ENCODE measurements at places on chromosomes 1 and 21.

DNA sequence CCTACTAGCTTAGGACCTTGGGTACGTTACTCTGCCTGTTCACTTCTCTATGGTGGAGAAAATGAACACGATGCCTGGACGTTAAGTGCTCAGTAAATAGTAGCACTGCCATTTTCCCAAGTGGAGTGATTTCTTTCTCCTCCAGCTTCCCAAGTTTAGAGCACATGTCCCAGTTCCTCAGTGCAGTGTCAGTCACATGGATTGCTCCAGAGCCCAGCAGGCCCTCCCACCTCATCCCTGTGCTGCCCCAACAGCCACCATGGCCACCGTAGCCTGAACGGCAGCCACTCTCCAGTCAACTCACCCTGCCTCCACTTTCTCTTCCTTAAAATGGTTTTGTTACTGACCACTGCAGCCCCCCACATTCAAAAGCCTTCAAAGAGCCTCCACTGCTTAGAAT lies 8.5 kb downstream of the STMN1 start:
- DNase-seq = no peak

GRCh38 chr1:228303596-228303995 lies 95.8 kb downstream of the OBSCN start:
- peak; percentile 6 for DNase-seq

DNA sequence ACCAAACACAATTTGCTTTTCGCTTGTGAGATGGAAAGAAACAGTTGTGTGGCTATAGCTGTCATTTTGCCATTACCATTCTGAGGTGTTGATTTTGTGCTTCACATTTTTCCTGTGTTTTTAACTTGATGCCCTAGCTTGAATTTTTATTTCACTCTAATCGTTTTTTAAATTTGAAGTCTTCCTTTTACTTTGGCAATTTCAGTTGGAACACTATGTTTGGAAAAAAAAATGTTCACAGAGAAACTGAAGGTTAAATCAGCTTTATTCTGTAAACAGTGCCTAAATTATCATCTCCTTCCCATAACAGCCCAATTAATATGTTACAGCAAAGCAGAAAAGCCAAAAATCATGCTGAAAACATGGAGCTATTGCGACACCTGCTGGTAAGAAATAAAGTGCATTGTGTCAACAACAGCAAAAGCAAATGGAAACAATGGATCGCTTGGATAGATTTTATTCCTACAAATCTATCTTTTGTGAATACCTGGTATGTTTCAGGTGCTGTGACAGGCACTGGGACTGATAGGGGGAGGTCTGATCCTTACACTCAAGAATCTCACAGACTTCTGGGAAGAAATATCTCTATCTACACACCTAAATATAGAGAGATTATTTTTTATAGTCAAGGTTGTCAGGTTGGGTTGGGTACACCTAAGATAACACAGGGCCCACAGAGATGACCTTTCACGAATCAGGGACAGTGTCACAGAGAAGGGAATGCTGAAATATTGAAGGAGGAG lies 16.2 kb upstream of the ERICH3 start:
- DNase-seq = peak; percentile 15

GRCh38 chr1:217453816-217454215 lies 177.1 kb downstream of the GPATCH2 start:
- no peak for DNase-seq

DNA sequence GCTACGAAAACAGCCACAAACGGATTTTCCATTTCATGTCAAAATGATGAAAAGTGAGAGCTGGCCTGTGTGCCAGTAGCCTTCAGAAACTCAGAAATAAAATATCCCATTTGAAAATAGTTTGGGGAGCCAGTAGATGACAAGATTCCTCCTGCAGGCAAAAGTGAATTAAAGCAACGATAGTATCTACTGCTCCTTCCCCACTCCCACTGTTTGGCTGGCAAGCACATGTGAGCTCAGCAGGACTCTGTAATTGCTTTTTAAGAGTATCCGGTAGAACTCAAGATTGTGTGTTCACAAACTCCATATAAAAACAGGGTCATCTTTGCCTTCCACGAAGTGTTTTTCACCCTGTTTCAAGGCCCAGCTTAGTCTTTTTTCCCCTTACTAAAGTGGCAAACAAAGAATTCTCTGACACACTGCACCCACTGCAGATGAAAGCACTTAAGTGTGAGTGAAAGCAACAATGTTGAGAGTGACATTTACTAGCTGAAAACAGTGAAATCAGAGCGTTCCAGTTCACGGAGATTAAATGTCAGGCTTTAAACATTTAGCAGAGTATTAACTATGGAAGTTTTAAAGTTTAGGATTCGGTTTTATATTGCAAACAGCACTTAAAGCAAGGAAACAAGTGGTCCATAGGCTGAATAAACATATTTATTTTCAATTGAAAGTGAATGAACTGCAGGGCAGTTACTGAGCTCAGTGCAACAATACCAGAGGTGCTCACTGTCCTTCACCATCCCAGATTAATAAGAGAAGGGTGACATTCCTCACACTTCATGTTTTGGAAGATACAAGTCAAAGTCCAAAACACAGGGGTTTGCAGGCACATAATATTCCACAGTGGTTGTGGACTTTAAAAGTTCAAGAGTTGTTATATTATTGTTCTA lies 70.0 kb downstream of the ALG14 start:
- no peak for DNase-seq

- no peak for DNase-seq
Measured at GRCh38 chr1:15251857-15252835, 5.1 kb downstream of the FHAD1 start.

- no peak for DNase-seq
Measured at GRCh38 chr1:59605761-59606160, 209.0 kb upstream of the HOOK1 start.

Measured in activated naive CD4-positive, alpha-beta T cell treated with anti-CD3 and anti-CD28 coated beads, Interleukin-2, amount 50 U/mL, for 16 hours (primary cell).